ENCODE measurements at places on chromosomes 6 and 20.

DNA sequence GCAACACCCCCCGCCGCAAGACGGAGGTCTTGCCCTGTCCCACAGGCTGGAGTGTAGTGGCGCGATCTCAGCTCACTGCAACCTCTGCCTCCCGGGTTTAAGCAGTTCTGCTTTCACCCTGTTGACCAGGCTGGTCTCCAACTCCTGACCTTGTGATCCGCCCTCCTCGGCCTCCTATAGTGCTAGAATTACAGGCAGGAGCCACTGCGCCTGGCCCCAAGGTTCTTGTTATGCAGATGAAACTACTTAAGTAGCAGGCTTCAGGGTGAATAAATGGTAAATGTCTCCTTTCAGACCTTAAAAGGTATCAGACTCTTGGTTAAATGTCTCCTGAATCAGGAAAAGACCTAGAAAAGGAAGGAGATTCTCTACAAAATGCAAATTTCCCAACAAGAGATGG is 95.4 kb upstream of the TMEM181 start:
- no peak for DNase-seq

DNA sequence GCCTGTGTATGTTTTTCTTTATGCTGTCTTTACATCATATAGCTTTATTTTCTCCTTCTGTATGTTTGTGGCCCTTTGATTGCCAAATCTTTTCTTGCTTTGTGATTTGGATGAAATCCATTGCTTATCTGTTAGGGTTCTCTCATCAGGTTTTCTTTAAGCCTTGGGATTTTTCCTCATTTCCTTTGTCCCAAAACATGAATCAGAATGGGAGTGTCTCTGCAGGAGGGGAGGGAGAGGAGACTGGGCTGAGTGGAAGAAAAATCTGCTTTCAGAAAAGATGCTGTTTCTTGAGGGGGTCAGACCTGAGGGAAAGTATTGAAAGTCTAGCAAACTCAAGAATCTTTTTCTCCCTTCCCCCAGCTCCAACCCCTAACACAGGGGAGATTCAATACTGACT is 758.0 kb upstream of the MMS22L start:
- no peak for DNase-seq

DNA sequence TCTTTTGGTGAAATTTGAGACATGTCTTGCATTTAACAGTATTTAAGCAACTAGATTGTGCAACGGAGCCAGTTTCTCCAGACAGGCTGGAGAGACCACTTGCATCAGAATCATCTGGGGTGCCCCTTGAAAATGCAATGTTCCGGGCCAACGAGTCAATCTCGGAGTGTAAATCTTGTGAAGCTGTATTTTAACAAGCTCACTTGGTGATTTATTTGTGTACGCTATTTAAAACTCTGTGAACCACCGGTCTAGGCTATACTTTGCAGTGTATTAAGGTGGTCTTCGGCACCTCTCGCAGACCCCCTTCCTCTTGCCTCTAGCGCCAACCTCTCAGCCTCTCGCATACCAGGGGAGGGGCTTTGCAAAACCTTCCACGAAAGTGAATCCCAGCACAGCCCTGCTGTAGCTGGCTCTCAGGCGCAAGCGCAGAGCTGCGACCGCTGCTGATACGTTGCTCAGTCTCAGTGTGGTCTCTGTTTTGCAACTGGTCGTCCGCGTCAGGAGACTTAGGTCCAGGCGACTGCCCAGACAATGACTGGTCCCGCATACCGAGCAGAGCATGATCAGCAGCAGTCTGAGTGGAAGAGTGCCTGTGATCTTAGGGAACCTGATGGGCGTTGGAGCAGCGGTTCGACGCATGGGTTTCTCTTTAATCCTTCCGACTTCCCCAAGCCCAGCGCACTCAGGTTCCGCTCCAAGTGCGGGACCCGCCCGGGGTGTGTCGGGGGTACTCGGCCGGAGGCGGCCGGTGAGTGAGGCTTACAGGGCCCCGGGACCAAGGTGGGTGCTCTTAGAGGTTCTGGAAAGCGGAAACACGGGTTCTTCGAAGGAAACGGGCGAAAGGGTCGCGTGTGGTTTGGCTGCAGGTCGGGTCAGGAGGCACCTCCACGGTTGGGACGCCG is at the start of gene ZNF391:
Gene ZNF391, plus strand, starts transcription at position 467 of the 905 bp plus-strand sequence. CDS start 11,612 bp downstream, outside the sequence.
- DNase-seq = peak; percentile 91

GRCh38 chr6:150622941-150623874 is 23.5 kb downstream of the PLEKHG1 start:
- no peak for DNase-seq

DNA sequence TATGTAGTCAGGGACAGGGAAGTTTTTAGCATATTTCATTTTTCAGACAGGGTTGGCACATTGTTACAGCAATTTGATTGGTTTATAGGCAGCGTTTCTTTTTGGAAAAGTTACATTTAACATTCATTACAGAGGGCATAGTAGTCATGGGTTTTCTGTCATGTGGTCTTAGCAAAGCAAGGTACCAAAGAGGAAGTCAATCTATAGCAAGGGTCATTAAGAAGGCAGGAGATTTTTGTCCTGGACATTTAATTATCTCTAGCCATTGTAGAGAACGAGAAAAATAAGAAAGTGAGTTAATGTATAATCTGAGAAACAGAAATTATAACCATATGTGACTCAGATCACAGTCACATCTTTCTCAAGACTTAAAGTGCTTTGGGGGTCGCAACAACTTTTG is 47.4 kb downstream of the TPD52L1 start:
- DNase-seq = no peak

GRCh38 chr6:142550310-142551063 is 248.7 kb downstream of the ADGRG6 start:
- no peak for DNase-seq

- no peak for DNase-seq
These were observed 57.1 kb downstream of the TCP11 start for GRCh38 chr6:35084041-35084491.

DNA sequence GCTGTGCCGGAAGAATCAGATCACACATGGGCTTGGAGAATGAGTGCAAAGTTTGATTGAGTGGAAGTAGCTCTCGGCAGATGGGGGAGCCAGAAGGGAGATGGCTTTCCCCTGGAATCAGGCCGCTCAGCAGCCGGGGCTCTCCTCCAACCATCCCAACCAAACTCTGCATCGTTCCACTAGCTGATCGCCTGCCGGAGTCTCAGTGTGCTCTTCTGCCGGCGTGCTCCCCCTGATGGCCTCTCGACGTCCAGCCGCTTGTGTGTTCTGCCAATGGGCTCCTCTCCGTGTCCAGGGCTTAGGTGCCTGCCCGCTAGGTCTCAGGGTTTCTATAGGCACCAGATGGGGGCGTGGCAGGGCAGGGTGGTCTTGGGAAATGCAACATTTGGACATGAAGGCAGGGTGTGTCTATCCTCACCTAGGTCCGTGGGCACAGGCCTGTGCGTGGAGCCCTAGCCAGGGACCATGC is 4.9 kb upstream of the BIRC7 start:
- peak; percentile 64 for DNase-seq

GRCh38 chr20:32031007-32031958 is 20.8 kb upstream of the HCK start:
- DNase-seq = peak; percentile 90

DNA sequence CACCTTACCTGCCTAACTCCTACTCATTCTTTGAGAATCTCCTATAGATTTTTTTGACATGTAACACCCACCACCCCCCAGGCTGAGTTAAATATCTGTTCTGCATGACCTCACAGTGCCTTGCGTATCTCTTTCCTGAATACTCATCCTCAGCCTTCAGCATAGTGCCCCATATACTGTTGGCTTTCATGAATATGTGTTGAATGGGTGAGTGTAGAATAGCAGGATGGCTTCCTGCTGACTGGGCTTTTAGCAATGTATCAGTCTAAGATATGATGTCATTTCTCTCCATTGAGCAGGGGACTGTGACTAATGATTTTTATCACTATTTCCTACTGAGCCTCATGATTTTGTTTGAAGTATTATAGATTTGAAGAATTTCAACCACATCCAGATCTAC is 361.6 kb upstream of the MARCKS start:
- DNase-seq = peak; percentile 86
